Activated CD8-positive, alpha-beta memory T cell treated with anti-CD3 and anti-CD28 coated beads, Interleukin-2, amount 10 ng/mL, durations not matched to agents 7 days and 5 days (primary cell): ENCODE measurements at places on chromosomes 6 and 20. TPM values are rescaled to one million over a fixed set of nuclear protein-coding genes. Genes with fewer than 3 reads are reported as not detected.

Gene FGD2
- total RNA-seq: 15.6 TPM

- H3K27ac ChIP-seq: no peak overlapping the region
- H3K4me1 ChIP-seq: no peaks in the 10 kb centered on the region
- no peak overlapping the region for H3K4me3 ChIP-seq
These were observed 70.6 kb downstream of the SMPDL3A start for GRCh38 chr6:122859676-122860075.

- peaks cover 3% of the 10 kb centered on the region for H3K36me3 ChIP-seq
- no peak for DNase-seq
- H3K4me3 ChIP-seq: peak overlapping the region; percentile 96
These were observed 800 bp downstream of the ABCC10 start for GRCh38 chr6:43428112-43428570.

Gene CDC5L
- 22.2 TPM for total RNA-seq

GRCh38 chr20:61590236-61590635, 338.2 kb downstream of the CDH4 start:
- H3K36me3 ChIP-seq: no peaks in the 10 kb centered on the region
- no peak overlapping the region for H3K27ac ChIP-seq
- DNase-seq: no peak
- no peak overlapping the region for H3K4me3 ChIP-seq
- no peaks in the 10 kb centered on the region for H3K4me1 ChIP-seq

- peaks cover 82% of the 10 kb centered on the region for H3K27me3 ChIP-seq
- peak overlapping the region; percentile 74 for H3K27ac ChIP-seq
- peaks cover 11% of the 10 kb centered on the region for H3K36me3 ChIP-seq
- peaks cover 23% of the 10 kb centered on the region for H3K4me1 ChIP-seq
- peak overlapping the region; percentile 32 for H3K4me3 ChIP-seq
These were observed 207.9 kb downstream of the MYLK4 start for GRCh38 chr6:2542858-2543218.

DNA sequence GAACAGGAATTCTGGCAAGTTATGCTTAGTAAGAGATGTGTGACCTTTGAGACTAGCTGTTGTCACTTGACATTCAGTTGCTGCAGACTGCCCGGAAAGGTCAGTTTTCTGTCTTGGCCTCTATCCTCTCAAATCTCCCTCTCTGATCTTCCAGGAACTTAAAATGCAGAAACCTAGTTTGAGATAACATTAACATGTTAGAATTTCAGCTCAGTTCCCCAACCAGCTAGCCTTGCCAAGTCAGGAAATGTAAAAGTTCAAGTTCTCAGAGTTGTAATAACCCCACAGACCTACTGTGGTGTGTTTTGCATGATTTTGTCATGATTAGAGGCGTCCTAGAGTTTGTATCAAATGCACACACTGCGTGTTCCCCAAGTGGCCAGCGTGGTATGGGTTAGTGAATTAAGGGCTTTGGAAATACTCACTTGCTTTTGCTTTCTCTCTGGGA, 46.6 kb downstream of the DUSP22 start:
- H3K36me3 ChIP-seq: peaks cover 20% of the 10 kb centered on the region
- DNase-seq: peak; percentile 79
- H3K27ac ChIP-seq: peak overlapping the region; percentile 79
- peaks cover 82% of the 10 kb centered on the region for H3K4me1 ChIP-seq

DNA sequence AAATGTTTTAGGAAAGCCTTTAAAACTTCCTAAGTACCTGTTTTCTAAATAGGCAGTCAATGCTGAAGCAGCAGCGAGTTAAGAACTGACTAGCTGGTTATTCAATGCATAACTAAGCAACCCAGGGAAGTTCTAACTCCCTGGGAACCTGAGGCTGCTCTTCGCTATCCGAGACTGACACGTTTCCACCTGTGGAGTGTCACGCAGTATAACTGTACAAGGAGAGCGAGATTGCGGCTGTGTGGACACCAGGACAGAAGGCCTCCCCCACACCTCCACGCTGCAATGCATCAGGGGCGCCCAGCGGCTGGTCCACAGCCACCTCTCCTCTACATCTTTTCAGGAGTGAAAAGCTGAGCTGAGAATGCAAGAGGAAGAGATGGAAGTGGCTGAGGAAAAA, 8.0 kb downstream of the PXDC1 start:
- H3K4me1 ChIP-seq: peaks cover 14% of the 10 kb centered on the region
- H3K36me3 ChIP-seq: no peaks in the 10 kb centered on the region
- no peak overlapping the region for H3K4me3 ChIP-seq
- no peak overlapping the region for H3K27ac ChIP-seq

- no peaks in the 10 kb centered on the region for H3K27me3 ChIP-seq
- H3K36me3 ChIP-seq: no peaks in the 10 kb centered on the region
- DNase-seq: no peak
- H3K4me1 ChIP-seq: no peaks in the 10 kb centered on the region
- H3K27ac ChIP-seq: no peak overlapping the region
- H3K4me3 ChIP-seq: no peak overlapping the region
These were observed 43.9 kb upstream of the PLCB4 start for GRCh38 chr20:9025011-9025410.

DNA sequence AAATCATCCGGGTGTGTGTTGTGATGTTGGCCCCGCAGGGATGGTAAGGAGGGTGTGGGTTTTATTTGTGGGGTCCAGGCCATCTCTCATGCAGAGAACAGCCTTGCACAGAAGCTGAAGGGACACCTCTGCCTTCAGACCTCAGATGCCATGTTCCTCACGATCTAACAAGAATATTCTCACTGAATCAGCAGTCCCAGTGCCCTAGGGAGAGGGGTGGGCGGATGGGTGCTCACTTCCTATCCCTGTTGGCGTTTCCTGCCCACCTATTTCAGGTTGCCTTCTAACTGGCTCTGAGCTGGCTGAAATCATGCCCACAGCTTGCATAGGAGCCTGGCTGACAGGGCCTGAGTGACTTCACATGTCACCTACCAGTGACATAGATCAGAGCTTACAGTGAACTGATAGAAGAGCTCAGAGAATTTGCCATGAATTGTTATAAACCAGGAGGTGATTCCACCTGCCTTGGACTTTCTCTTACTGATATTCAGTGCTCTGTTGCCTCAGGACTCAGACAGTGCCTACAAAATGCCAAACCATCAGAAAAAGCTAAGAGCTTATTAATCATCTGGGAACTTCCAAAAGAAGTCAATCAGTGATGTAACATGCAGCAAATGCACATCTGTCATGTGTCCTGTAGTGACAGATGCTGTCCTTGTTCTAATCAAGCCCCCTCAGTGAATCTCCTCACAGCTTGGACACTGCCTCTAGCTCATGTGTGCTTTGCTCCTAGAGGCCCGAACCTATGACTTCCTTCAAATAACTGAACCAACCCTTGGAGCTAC, 285.8 kb upstream of the PRND start:
- H3K27me3 ChIP-seq: peaks cover 22% of the 10 kb centered on the region
- no peak overlapping the region for H3K27ac ChIP-seq
- no peaks in the 10 kb centered on the region for H3K4me1 ChIP-seq
- DNase-seq: no peak
- no peak overlapping the region for H3K4me3 ChIP-seq

Gene CCN6
- total RNA-seq: not detected

- DNase-seq: no peak
- peaks cover 55% of the 10 kb centered on the region for H3K4me1 ChIP-seq
- H3K36me3 ChIP-seq: peaks cover 6% of the 10 kb centered on the region
- H3K27me3 ChIP-seq: no peaks in the 10 kb centered on the region
- no peak overlapping the region for H3K27ac ChIP-seq
These were observed 23.7 kb downstream of the PLCB1 start for GRCh38 chr20:8155812-8156211.

Gene KIF13A
- not detected for total RNA-seq

GRCh38 chr6:16781348-16782169, 20.3 kb upstream of the ATXN1 start:
- DNase-seq: no peak
- H3K27me3 ChIP-seq: peaks cover 3% of the 10 kb centered on the region
- H3K4me1 ChIP-seq: no peaks in the 10 kb centered on the region
- H3K36me3 ChIP-seq: peaks cover 1% of the 10 kb centered on the region

DNA sequence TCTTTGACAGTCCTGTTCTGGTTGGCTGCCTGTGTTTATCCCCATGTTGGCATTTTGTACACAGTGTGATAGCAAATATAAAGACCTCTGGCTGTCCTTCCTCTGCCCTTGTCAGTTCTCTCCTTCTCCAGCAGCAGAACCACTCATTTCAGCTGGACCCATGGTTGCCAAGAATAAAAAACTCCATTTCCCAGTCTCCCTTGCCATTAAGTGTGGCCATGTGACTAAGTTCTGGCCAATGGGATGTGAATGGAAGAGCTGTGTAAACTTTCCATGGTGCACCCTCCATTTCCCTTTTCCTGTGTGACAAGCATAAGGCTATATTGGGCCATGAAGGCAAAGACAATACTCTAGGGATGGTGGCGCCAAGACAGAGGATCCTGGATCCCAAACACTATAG, 78.4 kb upstream of the TBC1D7 start:
- no peak for DNase-seq
- peaks cover 3% of the 10 kb centered on the region for H3K4me1 ChIP-seq
- H3K27me3 ChIP-seq: no peaks in the 10 kb centered on the region
- H3K4me3 ChIP-seq: no peak overlapping the region
- no peaks in the 10 kb centered on the region for H3K36me3 ChIP-seq

Gene IL20RA
- total RNA-seq: not detected
